Caco-2 (cell line): ENCODE measurements at places on chromosomes 6 and 20. TPM values are rescaled to one million over a fixed set of nuclear protein-coding genes. Genes with fewer than 3 reads are reported as not detected.
A peak's percentile ranks its signal among the peaks of the same experiment; 100 is the strongest.

Gene EPHA7
- total RNA-seq, result not detected in 2 replicates

DNA sequence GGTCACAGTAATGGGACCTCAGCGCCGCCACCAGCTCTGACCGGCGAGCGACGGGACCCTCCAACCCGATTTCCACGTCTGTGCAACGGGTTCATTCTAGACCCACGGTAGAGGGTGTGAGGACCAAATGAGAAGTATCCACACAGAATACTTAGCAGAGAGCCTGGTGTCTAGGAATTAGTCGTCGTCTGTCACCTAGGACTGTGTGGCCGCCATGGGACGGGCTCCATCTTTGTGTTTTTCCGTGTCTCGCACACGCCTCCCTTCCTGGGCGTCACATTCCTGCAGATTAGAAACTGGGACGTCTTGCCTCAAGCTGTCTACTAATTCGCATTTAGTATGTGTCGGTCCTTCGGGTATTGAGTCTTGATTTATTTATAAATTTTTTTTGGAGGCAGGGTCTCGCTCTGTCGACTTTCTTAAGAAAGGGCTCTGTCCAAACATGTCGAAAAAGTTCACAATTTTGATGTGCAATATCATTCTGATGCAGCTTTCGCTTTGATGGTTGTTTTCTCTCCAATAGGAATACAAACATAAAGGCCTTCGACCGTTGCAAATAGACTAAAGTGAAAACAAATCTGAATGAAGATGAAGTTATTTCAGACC lies 563 bp downstream of the MGME1 start:
- peak overlapping the region; percentile 99 for H3K27ac ChIP-seq
- H3K36me3 ChIP-seq, result no peaks in the 10 kb centered on the region; the same call in 1 of the 2 replicates
- H3K27me3 ChIP-seq, result no peaks in the 10 kb centered on the region
- peak; percentile 60 for DNase-seq
- peak overlapping the region; percentile 72 for H3K4me3 ChIP-seq
- peaks cover 44% of the 10 kb centered on the region for H3K4me1 ChIP-seq

Gene IL17F
- not detected in 2 replicates for total RNA-seq

DNA sequence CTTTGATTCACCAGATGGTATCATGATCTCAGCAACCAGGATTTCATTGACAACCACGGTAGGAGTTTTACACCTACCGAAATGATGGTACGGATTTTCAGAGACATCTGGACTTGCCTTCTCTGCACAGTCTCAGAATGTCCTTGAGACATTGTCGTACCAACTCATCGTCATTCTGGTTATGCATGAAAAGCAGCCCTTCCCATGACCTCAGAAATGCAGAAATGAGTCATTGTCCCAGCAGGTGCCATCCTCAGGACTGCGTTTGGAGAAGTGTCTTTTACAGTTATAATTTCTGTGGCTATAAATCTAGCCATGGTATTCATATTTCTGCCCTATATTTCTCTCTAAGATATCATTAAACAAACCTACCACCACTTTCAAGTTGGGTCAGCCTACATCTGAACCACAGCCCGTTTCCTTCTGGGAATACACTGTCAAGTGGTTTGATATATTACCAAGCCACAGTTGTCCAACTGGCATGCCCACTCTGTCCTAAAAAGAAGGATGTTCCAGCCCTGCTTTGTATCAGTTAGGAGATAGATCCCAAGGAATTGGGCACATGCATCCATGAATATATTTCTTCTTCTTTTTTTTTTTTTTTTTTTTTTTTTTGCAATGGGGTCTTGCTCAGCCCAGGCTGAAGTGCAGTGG lies 7.5 kb upstream of the BFSP1 start:
- no peaks in the 10 kb centered on the region for H3K36me3 ChIP-seq
- no peaks in the 10 kb centered on the region for H3K27me3 ChIP-seq
- H3K4me3 ChIP-seq, result no peak overlapping the region
- H3K27ac ChIP-seq, result no peak overlapping the region
- no peak for DNase-seq

- H3K4me1 ChIP-seq, result no peaks in the 10 kb centered on the region
- H3K36me3 ChIP-seq, result no peaks in the 10 kb centered on the region
Measured at GRCh38 chr20:13397300-13397724, 176.2 kb downstream of the ISM1 start.

DNA sequence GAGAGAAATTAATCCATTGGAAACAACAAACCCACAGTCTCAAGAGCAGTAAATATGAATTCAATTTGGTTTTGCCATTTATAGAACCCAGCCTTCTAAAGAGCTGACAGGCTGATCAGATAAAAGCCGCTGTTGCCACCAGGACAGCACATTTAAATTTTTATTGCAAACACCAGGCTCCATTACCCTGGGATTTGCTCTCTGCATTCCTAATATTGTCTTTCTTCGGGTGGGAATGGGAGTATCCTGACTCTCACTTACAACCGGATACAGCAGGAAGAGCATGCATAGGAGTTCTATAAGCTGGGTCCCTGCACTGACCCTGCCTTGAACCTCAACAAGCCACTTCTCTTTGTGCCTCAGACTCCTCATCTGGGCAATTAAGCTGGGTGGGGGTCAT lies 142.9 kb downstream of the LRFN2 start:
- no peaks in the 10 kb centered on the region; the same call in 1 of the 2 replicates for H3K27me3 ChIP-seq
- H3K27ac ChIP-seq, result no peak overlapping the region
- DNase-seq, result no peak

DNA sequence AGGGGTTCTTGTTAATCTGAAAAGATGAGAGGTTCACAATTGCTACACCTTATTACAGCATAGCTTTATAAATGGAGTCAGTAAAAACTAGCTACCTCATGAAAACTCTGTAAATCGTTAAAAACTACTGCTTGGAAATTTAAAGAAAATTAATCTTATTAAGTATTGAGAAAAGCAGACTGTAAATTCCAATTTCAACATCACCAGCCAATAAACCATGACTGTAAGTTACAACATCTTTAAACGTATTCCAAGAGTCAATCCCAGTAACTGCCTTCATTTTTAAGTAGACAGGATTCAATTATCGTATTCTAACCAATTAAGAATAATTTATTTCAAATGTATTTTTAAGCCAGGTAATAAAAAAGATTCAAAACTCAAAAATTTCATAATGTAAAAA lies 70.3 kb downstream of the ATG5 start:
- H3K4me3 ChIP-seq, result no peak overlapping the region
- no peak for DNase-seq
- no peaks in the 10 kb centered on the region for H3K27me3 ChIP-seq
- no peaks in the 10 kb centered on the region for H3K4me1 ChIP-seq
- no peak overlapping the region for H3K27ac ChIP-seq

DNA sequence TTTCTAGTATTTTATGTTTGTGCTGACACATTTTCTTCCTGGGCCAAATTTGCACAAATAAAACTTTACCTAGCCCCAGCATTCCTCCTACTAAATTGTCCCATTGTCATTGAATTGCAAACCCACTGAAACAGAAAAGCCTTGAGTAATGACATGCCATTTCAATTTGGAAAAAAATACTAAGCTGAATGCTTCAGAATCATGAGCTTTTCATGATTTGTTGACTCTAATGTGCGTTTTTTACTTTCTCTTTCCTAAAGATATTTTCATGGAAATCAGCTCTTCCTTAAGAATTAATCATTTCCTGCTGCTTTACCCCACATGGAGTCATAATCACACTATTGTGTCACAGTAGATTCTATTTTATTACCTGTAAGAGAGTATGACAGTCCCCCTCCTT lies 47.4 kb downstream of the TRDN start:
- no peaks in the 10 kb centered on the region for H3K36me3 ChIP-seq
- no peak overlapping the region for H3K4me3 ChIP-seq
- DNase-seq, result no peak
- H3K4me1 ChIP-seq, result no peaks in the 10 kb centered on the region
- H3K27me3 ChIP-seq, result no peaks in the 10 kb centered on the region

- no peak overlapping the region for H3K27ac ChIP-seq
- peak; percentile 46 for DNase-seq
- no peak overlapping the region for H3K4me3 ChIP-seq
- no peaks in the 10 kb centered on the region for H3K36me3 ChIP-seq
- H3K27me3 ChIP-seq, result no peaks in the 10 kb centered on the region
Measured at GRCh38 chr6:5302995-5303622, 41.8 kb downstream of the FARS2 start.

Gene EPPIN
- total RNA-seq, result not detected in 2 replicates

DNA sequence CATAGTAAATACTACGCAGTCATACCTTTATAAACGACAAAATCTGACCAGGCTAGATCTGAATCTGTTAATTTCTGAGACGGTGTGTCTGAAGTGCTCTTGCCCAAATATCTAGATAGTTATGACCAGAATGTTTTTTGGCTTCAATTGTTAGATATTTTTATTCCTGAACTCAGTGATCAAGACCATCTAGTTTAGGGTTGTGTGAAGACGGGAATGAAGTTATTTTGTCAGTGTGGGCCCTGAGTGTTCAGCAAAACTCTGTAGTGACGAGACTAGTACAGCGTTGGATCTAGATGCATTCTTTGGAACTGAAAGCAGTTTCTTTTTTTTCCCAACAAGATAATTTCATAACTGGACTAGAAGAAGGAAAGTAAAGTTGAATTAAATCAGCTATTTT lies 3.1 kb downstream of the STXBP5 start:
- DNase-seq, result no peak
- H3K36me3 ChIP-seq, result no peaks in the 10 kb centered on the region
- no peak overlapping the region for H3K4me3 ChIP-seq
- no peaks in the 10 kb centered on the region for H3K27me3 ChIP-seq
- H3K4me1 ChIP-seq, result peaks cover 7% of the 10 kb centered on the region; the same call in 1 of the 2 replicates
- H3K27ac ChIP-seq, result no peak overlapping the region

Gene CD93
- total RNA-seq, result not detected in 2 replicates

- H3K36me3 ChIP-seq, result no peaks in the 10 kb centered on the region
- H3K27me3 ChIP-seq, result no peaks in the 10 kb centered on the region
- no peaks in the 10 kb centered on the region for H3K4me1 ChIP-seq
- peak; percentile 35 for DNase-seq
- no peak overlapping the region for H3K4me3 ChIP-seq
- no peak overlapping the region for H3K27ac ChIP-seq
Measured at GRCh38 chr20:33561692-33562601, 72.1 kb downstream of the CBFA2T2 start.

- H3K4me3 ChIP-seq, result no peak overlapping the region
- no peak for DNase-seq
- no peaks in the 10 kb centered on the region for H3K27me3 ChIP-seq
- H3K36me3 ChIP-seq, result no peaks in the 10 kb centered on the region
- H3K27ac ChIP-seq, result no peak overlapping the region
Measured at GRCh38 chr20:48846516-48847492, 19.0 kb upstream of the PREX1 start.

DNA sequence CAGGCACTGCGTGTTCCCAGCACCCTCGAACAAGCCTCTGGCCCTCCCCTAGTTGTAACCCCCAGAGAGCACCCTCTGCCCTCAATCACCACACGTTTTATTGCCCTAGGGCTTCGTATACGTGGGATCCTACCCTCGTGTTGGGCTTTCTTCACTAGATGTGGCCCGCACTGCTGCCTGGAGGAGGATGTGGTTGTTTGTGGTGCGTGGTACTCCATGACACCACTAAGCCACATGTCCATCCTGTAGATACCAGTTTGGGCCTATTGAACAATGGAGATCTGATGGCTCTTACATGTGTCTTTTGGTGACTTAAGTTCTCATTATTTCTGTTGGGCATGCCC lies 17.0 kb downstream of the SLC2A4RG start:
- no peak for DNase-seq
- no peak overlapping the region for H3K27ac ChIP-seq
- no peaks in the 10 kb centered on the region; the same call in 1 of the 2 replicates for H3K4me1 ChIP-seq
- no peaks in the 10 kb centered on the region for H3K27me3 ChIP-seq
- H3K4me3 ChIP-seq, result no peak overlapping the region
- H3K36me3 ChIP-seq, result no peaks in the 10 kb centered on the region

DNA sequence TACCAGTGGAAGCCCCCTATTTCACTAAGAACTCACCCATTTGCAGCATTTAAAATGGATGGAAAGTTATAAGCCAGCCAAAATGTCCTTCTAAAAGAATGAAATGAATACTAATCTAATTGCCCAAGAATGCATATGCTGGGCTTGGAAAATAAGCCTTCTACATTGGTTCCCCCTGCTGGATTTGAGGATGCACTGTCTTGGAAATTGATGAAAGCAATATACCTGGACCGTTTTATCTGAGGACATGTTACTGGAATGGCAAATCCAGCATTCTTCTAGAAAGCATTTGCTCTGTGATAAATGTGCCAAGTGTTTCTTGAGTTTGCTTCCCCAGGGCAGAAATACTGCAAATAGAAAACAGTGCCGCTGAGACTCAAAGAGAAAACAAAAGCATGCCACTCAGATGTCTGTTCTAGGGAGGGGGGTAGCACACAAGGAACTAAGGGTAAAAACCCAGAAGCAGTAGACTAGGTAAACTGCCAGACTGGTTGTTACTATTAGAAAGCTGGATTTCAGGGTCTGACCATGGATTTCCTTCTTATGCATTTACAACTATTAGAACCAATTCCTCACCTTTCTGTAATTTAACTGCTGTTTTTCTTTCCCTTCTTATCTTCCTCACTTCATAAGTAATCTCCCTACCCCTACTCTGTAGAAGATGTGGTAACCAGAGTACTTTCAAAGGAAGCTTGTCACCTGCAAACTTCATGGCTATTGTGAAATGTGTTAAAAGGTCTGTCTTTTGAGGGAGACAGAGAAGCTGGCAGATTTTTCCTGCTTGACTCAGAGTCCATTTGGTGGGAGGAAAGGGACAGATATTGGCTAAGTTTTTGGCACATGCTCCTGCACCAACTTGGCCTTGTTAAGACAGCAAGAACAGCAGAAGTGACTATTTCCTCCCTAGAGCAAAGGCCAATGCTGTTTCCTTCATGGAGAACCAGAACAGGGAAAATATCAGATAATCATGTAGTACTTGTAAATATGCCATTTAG lies 642.6 kb downstream of the KIF16B start:
- no peak overlapping the region for H3K27ac ChIP-seq
- H3K4me1 ChIP-seq, result no peaks in the 10 kb centered on the region
- H3K27me3 ChIP-seq, result no peaks in the 10 kb centered on the region
- no peak overlapping the region for H3K4me3 ChIP-seq
- DNase-seq, result peak; percentile 43

Gene PAX1
- not detected in 2 replicates for total RNA-seq

Gene GSTA3
- total RNA-seq, result not detected in 2 replicates

- DNase-seq, result no peak
- H3K4me1 ChIP-seq, result peaks cover 8% of the 10 kb centered on the region; the same call in 1 of the 2 replicates
- H3K27me3 ChIP-seq, result no peaks in the 10 kb centered on the region
- H3K36me3 ChIP-seq, result no peaks in the 10 kb centered on the region
Measured at GRCh38 chr20:55514531-55514930, 490.8 kb downstream of the CBLN4 start.

Gene PLN
- total RNA-seq, result not detected in 2 replicates

- H3K36me3 ChIP-seq, result no peaks in the 10 kb centered on the region
- no peak overlapping the region for H3K27ac ChIP-seq
- H3K27me3 ChIP-seq, result no peaks in the 10 kb centered on the region
- no peak for DNase-seq
- H3K4me1 ChIP-seq, result no peaks in the 10 kb centered on the region
- H3K4me3 ChIP-seq, result no peak overlapping the region
Measured at GRCh38 chr6:22271081-22271480, 25.8 kb downstream of the PRL start.

- H3K36me3 ChIP-seq, result no peaks in the 10 kb centered on the region
- H3K4me3 ChIP-seq, result no peak overlapping the region
- no peaks in the 10 kb centered on the region for H3K4me1 ChIP-seq
- no peak for DNase-seq
Measured at GRCh38 chr6:149962461-149963211, 1.1 kb upstream of the ULBP1 start.

GRCh38 chr20:24407151-24407550 lies 62.3 kb upstream of the SYNDIG1 start:
- H3K4me3 ChIP-seq, result no peak overlapping the region
- no peaks in the 10 kb centered on the region for H3K4me1 ChIP-seq
- H3K36me3 ChIP-seq, result no peaks in the 10 kb centered on the region
- no peaks in the 10 kb centered on the region for H3K27me3 ChIP-seq
- H3K27ac ChIP-seq, result no peak overlapping the region

Gene CRIP3
- total RNA-seq, result not detected in 2 replicates

Gene OVOL2
- total RNA-seq, result 8.8 and 11.5 TPM in 2 replicates

Gene DEF6
- total RNA-seq, result 5.6 and 5.7 TPM in 2 replicates
